ENCODE measurements at places on chromosomes 16 and 17.

DNA sequence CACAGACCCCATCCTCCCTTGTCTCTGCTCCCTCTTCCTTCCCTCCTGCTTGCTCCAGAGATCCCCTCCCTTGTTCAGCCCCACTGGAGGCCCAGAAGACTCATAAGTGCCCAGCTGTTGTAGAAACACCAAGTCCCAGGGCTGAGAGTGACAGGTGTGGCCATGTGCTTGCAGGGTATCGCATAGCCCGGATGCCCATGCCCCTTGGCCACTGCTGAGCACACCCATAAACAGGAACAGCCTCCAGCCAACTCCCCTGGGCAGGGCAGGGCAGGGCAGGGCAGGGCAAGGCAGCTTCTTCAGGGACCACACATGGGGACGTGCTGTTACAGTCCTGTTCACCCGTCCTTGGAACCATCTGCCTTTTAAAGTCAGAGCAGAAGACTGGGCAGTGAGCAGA, 2.0 kb downstream of the CACNG1 start:
- no peak for DNase-seq

- DNase-seq = no peak
Observed at GRCh38 chr17:80998748-80999535, 7.3 kb downstream of the CHMP6 start.

DNA sequence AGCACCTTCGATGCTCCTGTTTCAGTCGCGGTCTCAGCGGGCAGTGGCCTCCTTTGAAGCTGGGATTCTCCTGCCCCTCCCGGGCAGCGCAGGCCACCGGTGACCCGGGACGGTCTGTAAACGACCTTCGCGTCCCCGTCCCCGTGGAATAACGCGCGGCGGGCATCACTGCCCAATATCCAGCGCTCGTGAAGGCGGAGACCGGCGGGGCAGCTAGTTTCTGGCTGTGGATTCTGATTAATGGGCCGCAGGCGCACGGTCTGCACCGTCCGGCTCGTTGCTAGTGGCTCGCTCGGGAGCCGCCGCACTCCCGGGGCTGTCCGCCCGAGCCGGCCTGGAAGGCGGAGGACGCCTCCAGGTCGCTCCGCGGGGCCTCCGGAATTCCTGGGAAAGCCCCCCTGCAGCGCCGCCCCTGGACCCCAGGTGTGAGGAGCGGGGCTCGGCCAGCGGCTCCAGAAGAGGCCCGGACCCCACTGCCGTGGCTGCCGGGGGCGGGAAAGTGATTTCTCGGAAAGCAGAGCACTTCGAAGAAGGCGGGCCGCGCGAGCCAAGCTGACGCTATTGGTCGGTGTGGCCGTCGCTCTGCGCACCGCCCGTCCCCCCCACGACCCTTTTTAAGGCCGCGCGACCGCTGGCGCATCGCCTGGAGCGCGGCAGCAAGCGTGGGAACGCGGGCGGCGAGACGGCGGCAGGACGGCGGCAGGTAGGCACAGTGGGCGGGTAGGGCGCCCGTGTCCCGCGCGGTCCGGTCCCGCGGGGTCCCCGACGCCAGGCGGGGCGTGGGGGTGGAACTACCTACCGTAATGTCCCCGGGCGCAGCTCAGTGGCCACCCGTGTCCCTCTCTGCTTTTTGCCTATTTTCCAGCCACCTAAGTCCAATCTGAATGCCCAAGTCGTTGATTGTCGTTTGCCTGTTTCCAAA, at the start of gene IRF8:
TSS of gene IRF8 (plus strand) at position 642 of the 922 bp plus-strand sequence. CDS start 3,854 bp downstream, outside the sequence.
- DNase-seq = no peak

- DNase-seq = no peak
Observed at GRCh38 chr17:45170280-45170930, 8.7 kb downstream of the HEXIM2 start.

DNA sequence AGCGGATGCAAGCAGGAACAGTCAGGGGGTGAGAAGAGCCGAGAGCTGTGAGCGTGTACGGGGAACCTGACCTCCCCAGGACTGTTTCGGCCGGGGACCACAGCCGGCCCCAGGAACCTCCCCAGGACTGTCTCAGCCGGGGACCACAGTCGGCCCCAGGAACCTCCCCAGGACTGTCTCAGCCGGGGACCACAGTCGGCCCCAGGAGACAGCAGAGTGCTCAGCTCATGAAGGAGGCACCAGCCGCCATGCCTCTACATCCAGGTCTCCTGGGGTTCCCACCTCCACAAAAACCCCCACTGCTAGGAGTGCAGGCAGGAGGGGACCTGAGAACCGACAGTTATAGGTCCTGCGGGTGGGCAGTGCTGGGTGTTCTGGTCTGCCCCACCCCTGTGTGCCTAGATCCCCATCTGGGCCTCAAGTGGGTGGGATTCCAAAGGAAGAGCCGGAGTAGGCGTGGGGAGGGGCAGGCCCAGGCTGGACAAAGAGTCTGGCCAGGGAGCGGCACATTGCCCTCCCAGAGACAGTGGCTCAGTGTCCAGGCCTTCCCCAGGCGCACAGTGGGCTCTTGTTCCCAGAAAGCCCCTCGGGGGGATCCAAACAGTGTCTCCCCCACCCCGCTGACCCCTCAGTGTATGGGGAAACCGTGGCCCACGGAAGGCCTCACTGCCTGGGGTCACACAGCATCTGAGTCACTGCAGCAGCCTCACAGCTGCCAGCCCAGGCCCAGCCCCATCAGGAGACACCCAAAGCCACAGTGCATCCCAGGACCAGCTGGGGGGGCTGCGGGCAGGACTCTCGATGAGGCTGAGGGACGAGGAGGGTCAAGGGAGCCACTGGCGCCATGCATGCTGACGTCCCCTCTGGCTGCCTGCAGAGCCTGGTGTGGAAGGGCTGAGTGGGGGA, 4.3 kb downstream of the RHBDF1 start:
- no peak for DNase-seq

GRCh38 chr17:78230252-78230962, 1.0 kb upstream of the TMEM235 start:
- DNase-seq = no peak

- no peak for DNase-seq
Observed at GRCh38 chr16:17423221-17423620, 47.5 kb downstream of the XYLT1 start.

- no peak for DNase-seq
Observed at GRCh38 chr16:53042235-53042701, 10.4 kb downstream of the CHD9NB start.

- DNase-seq = no peak
Observed at GRCh38 chr17:38702916-38703741, 1.9 kb upstream of the MLLT6 start.

DNA sequence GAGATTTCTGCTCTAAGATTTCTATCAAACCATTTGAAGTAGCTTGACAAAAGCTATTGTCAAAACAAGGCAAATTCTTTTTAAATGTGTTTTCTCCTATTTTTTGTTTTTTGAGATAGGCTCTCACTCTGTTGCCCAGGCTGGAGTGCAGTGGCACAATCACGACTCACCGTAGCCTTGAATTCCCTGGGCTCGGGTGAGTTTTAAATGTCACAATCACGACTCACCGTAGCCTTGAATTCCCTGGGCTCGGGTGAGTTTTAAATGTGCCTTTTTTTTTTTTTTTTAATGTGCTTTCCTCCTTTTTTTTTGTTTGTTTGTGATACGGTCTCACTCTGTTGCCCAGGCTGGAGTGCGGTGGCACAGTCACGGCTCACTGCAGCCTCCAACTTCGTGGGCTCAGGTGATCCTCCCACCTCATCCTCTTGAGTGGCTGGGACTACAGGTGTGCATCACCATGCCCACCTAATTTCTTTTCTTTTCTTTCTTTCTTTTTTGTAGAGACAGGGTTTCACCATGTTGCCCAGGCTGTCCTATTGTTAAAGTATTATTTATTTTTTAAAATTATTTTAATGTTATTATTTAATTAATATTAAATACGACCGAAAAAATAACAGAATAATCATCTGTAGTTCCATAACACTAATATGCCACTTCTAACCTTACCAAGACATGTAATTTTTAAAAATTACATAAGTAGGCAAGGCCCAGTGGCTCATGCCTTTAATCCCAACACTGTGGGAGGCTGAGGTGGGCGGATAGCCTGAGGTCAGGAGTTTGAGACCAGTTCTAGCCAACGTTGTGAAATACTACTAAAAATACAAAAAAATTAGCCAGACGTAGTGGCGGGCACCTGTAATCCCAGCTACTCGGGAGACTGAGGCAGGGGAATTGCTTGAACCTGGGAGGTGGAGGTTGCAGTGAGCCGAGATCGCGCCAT, 69.7 kb upstream of the FA2H start:
- DNase-seq = no peak

DNA sequence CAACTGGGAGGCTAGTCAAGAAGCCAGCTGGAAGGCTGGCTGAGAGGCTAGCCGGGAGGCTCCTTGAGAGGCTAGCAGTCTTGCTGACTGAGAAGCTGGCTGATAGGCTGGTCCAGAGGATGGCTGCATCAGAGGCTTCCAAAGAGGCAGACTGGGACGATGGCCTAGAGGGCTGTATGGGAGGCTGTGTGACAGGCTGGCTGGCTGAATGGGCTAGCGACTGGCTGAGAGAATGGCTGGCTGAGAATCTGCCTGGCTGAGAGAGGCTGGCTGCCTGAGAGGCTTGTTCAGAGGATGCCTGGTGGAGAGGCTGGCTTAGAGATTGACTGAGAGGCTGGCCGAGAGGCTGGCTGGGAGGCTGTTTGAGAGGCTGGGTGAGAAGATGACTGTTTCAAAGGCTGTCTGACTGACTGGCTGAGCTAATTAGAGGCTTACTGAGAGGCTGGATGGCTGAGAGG, 34.8 kb upstream of the ACSM2B start:
- no peak for DNase-seq

GRCh38 chr17:50063561-50064252, 7.8 kb downstream of the ITGA3 start:
- no peak for DNase-seq

Measured in osteocyte (in vitro differentiated cells).